ENCODE measurements at places on chromosomes 1 and 21.

DNA sequence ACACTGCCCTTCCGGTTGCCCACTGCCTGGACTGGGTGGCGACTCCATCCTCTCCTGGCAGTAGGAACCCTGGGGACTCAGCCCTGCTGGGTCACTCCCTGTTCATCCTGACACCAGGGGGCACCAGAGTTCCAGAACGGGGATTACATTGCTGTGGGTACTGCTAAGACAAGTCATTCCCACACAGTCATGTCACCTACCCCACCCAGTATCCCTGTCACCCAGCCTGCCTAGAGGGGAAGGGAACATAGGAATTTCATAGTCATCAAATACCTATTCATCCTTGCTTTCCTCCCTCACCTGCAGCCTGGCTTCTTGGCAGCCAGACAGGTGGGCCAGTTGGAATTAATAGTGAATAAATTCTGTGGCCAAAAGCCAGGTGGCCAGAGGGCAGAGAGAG is 9.8 kb upstream of the SFN start:
- DNase-seq = peak; percentile 91

DNA sequence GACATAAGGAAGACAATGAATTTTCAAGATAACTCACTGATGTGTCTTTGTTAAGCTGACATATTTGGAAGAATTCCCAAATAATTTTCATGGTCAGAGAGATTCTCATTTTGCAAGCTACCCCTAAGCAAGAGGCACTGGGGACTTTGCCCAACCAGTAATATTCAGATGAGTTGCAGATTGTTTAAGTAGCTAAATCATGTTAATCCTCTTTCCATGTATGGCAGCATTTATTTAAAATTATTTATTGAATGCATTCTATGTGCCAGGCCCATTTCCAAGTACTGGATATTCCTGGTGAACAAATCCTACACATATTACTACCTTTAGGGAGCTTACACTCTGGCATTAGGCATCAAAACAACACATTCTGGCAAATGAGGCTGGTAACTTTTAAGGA is 56.5 kb upstream of the BACH1 start:
- no peak for DNase-seq

DNA sequence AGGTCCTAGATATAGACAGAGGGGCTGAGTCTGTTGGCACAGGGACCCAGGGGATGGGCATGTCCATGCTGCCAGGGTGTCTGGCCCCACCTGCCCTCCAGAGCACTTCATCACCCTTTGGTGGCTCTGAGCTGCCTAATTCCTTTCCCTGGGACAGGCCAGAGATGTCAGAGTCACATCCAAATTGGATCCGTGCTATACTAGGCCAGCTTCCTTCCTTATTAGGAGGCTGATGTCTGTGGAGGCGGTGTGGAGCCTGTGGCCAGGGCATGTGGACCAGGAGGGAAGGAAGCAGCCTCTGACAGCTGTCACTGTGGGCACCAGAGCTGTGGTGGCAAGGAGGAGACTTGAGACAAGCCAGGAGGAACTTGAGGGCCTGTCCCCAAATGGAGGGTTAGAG is 77.7 kb upstream of the TMEM51 start:
- DNase-seq = no peak

- no peak for DNase-seq
These were observed 38.6 kb upstream of the COL6A1 start for GRCh38 chr21:45942755-45943629.

DNA sequence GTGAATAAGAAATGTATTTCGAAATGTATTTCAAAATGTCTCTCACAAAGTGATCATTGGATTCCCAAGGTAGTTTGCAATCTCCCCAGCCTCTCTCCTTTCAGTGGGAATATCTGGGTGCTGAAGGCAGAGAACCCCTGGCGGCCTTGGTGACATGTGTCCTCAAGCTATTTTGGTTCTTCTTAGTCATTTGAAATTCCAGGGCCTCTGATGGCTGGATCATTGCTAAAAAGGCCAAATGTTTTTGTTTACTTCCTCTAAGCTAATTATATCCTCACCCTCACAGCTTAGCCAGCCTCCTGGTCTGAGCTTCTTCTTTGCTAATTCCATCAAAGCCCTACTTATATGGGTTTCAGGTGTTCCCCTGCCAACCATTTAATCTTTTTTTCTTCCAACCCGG is 71.2 kb downstream of the LRRC40 start:
- DNase-seq = no peak

GRCh38 chr1:13893409-13893821 is 193.4 kb downstream of the PRDM2 start:
- DNase-seq = no peak

DNA sequence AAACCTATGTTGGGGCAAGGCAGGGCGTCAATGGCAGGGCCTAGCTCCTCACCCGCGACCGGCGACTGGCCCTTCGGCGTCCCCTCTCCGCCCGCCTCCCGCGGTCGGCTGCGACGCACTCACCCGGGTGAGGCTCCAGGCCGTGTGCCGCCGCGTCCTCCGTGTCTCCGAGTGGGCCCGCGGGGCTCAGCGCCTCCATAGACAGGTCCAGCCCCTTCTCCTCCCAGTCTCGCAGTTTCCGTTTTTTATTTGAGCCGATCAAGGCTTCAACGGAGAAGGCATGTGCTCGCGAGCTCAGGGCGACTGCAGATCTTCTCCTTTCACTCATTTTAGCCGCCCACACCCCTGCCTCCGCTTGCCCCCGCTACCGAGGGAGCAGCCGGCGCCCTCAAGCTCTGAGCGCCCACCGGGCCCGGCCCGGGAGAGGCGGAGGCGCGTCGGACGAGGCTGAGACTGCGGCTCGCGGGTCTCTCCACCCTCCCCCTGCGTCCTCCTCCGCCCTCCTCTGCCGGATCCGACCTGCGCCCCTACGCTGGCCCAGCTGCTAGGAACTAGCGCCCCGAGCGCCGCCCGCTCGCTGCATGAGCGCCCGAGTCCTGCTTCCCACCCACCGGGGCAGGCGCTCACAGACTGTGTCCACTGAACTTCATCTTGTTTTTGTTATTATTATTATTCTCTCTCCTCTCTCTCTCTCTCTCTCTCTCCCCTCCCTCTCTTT is 516 bp downstream of the TBX15 start:
- peak; percentile 75 for DNase-seq

DNA sequence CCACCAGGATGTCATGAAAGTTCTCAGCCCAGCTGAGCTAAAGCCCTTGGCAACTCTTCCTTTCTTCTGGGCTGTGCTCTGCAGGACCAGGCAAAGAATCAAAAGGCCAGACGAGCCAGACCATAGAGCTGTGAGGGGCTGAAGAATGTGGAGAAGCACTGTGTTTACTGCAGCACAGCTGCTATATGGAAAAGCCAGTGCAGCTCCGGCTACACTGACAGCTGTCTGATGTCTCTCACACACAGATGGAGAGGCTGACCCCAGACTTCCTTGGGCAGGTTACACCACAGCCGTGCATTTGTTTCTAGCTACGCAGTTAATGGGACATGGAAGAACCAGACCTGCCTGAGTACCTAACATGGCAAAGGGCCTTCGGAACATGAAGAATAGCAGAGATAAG is 40.3 kb downstream of the CD247 start:
- DNase-seq = no peak

DNA sequence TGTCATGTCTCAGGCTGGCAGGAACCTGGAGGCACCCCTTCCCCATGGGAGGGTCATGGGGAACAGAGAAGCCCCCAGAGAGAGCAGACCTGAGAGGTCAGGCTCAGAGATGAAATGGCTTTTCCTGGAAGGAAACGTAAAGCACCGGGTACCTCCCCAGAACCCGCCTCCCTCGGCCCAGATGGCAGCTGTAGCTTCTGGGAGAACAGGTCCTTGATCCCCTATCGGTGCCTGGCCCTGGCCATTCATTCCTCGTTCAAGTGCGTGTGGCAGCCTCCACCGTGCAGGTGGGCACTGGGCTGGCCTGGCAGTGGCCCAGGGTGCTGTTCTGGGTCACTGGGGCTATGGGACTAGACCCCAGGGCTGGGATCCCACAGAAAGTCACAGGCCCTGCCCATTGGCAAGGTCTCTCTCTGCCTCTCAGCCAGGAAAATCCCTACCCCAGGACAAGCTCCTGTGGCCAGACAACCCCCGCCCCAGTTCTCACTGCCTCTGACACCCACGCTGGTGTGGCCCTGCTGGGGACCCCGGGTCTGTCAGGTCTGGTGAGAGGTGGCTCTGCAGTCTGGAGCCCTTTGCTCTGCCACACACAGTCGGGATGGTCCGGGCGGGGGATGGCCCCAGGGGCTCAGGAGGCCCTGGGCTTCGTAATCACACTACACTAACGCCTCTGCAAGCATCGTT is 183.2 kb upstream of the VAMP3 start:
- DNase-seq = peak; percentile 41

- no peak for DNase-seq
These were observed 113.4 kb downstream of the GRIK3 start for GRCh38 chr1:36920801-36921405.

GRCh38 chr1:17558954-17559614 is 19.6 kb downstream of the ARHGEF10L start:
- no peak for DNase-seq

- DNase-seq = no peak
These were observed 69.4 kb downstream of the PLPP3 start for GRCh38 chr1:56509713-56510641.

DNA sequence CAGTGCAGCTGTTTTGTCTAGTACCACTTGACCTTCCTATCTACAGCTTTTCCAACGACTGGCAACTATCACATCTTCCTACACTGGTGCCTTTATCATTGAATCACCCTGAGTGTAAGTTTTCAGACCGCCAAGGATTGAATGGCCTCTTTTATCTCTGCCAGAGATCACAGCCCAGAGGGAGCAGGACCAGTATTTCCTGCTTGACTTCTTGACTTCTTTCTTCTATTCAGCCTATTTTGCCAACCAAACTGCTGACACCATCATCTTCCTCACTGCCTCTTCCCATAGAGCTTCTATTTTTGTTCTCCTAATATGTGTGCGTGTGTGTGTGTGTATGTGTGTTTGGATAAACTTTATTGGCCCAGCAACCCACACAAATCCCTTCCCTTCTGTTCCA is 53.8 kb downstream of the SERBP1 start:
- no peak for DNase-seq

- DNase-seq = no peak
These were observed 21.4 kb downstream of the NADK start for GRCh38 chr1:1756661-1757421.

- no peak for DNase-seq
These were observed 40.3 kb downstream of the CNIH3 start for GRCh38 chr1:224656392-224656791.

GRCh38 chr1:160924791-160925651 is 29.6 kb downstream of the ITLN2 start:
- DNase-seq = no peak

DNA sequence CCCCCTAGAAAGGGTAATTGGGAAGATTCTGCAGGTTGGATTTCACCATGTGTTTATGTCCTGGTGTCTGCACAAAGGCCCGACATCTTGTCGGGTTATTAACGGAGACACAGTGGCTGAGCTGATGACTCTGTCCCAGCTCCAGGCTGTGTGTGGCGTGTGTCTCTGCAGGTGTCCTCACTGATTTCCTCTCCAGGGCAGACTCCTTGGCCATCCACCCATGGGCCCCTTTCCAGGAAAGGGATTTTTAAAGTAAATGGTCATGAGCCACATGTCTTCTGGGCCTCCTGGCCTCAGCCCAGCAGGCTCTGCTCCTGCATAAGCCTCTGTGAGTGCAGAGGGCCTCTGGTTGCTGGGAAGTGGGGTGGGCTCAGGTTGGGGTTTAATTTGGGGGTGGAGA is 418.7 kb upstream of the VAMP3 start:
- DNase-seq = no peak

- DNase-seq = no peak
These were observed 143.6 kb downstream of the CNIH3 start for GRCh38 chr1:224759681-224760091.

DNA sequence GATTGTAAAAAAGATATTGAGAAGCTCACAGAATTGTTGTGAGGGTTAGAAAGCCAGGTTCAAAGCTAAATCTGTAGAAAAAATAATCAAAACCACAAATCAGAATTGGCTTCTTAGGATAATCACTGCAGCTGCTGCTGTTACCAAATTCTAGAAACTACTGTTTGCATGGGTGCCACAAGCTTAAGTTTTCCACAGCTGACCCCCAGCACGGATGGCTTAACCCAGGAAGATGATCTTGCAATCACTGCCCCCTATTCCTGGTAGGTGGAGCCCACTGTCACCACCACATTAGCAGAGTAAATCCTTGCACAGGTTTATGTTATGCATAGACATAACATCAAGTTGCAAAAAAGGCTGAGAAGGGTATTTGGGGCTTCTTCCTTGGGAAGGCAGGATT is 877.8 kb upstream of the ADGRL2 start:
- DNase-seq = no peak

- DNase-seq = no peak
These were observed 134.2 kb upstream of the SERTAD4 start for GRCh38 chr1:210098356-210098755.

DNA sequence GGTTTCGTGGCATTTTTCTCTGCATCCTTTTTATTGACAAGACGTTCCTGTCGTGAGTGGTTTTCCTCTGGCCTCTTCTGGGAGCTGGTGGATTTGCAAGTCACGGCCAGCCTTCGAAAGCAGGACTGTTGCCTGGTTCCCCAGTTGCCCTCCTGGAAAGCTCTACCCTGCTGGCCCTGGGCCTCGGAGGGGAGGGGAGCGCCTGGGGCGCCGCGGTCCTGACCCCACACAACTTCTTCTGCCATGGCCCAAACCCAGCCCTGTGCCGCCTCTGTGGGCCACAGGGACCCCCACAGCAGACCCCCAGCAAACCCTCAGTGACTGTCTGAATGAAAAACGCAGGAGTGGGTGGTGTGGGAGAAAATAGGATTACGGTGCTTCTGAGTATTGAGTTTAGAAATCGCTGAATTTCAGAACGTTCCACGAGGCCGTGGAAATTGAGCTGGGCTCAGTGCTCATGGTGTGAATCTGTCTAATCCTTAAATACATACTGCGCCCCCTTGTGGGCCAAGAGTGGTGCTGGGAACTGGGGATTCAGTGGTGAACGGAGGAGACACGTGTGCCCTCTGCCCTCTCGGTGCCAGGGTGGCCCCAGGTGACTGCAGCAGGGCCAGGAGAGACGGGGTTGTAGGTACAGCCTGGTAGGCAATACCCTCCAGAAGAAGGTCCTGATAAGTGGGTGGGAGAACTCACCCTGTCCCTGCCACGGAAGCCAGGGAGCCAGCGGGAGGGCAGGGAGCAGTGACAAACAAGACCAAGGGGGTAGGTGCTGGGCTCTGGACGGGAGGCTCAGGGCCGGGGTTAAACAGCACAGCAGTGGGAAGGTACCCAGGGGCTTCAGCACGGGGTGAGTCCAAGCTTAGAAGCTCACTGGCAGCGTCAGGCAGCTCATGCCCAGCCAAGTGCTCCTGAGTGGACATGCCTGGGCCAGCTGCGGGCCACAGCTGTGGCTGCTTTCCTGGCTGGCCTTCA is 101.2 kb upstream of the COL6A1 start:
- DNase-seq = no peak
